ENCODE measurements at places on chromosomes 6 and 20.

DNA sequence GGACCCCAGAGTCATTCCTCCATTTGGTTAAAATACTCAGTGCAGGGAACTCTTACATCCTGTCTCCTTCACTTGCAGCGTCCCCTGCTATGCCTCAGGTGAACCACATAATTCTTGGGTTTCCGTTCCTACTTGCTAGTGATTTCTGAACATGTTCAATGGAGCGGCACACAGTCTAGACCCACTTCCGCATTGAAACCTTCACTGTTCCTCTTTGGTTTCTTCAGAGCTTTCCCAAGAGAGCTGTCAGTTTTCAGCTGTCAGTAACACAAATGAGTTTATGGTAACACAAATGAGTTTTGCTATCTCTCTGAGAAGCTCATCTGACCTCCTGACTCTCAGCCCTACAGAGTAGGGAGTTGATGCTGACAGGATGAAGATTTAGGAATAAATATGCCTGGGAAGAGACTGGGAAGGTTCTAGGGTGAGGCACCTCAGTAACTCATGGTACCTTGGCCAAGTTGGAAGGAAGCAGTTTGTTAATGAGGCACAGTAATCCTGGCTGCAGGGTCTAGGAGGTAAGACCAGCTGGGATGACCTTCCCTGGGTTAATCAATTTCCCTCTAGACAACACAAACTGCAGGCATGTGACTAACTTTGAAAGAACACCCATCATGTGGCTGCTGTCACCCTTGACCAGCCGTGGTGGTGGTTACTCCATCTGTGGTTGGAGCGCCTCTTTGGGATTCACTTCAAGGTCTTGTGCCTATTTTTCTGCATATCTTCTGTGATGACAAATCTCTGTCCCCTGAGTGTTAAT, 5.4 kb downstream of the SYS1 start:
- no peak for DNase-seq

GRCh38 chr20:46799781-46800408, 90.4 kb downstream of the SLC2A10 start:
- no peak for DNase-seq

- DNase-seq = no peak
Observed at GRCh38 chr6:119096721-119097565, 18.5 kb upstream of the FAM184A start.

DNA sequence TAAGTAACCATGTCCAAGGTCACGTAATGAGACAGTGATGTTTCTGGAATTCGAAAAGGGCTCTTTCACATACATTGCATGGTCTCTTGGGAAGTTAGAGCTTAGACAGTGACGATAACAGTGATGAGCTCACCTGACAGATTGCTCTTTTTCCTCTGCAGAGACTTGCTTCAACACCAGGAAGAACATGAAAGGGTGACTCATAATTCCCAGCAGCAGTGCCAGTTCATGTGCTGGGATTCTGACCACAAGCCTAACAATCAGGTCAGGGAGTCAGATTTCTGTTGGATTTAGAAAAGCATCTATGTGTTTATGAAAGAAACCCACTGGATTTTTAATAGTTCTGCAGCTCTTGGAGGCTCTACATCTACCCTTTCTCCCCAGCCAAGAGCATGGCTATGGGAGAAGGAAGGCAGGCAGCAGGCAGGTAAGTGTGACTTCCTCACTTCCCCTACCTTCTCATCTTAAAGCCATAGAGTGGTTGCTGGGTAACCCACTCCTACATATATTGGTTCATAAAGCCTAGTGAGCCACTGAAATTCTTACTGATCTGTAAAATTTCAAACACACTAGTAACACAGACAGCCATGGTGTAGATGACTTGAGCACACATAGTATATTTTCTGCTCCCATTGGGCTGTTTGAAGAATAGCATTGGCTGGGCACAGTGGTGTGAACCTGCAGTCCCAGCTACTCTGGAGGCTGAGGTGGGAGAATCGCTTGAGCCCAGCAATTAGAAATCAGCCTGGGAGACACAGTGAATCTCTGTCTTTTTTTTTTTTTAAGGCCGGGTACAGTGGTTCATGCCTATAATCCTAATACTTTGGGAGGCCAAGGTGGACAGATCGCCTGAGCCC, 44.4 kb upstream of the LOC128125822 start:
- no peak for DNase-seq

GRCh38 chr6:141877275-141877983, 255.3 kb upstream of the GJE1 start:
- no peak for DNase-seq

DNA sequence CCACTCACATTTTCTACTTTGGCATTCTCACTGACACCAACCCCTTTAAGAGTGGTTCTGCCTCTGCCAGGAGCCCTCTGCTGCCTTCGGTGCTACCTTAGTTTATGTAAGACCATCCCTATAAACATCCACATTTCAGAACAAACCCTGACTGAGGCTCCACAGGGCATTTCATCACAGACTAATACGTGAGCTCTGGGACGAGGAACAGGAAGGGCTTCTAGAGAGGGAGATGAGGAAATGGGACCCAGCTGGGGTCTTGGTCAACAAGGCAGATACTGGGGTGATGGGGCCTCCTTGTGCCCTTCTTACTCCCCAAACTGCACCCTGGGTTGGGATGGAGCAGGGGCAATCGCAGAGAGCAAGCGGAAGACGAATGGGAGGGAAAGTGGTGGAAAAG, 86.5 kb upstream of the FYN start:
- DNase-seq = no peak

DNA sequence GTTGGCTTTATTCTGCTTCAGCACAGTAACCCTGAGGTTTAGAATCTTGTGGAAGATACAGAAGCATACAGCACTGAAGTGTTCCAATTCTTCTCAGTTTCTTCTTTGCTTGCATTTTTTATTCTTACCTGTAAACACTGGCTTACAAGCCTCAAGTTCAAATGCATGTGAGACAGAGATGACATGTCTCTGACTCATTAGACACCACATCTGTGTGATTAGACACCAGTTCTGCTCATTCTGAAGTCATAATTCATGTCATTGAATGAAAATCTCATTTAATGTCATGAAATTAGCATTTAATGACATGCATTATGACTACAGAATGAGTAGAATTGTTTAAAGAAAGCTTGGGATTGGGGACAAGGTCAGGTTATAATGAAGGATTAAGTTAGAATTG, 5.8 kb downstream of the GZF1 start:
- DNase-seq = no peak

DNA sequence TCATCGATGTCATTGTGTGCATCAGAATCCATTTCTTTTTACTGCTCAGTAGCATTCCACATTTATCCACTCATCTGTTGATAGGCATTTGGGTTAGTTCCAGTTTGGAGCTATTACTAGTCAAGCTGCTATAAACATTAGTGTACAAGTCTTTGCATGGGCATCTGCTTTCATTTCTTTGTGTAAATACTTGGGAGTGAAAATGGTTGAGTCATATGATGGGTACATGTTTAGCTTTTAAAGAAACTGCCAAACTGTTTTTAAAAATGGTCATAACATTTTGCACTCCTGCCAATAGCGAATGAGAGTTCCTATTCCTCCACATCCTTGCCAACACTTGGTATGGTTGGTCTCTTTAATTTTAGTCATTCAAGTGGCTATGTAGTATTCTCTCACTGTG, 21.2 kb upstream of the SLC22A2 start:
- DNase-seq = no peak

GRCh38 chr6:63319939-63320338, at the start of gene LGSN:
TSS of gene LGSN (minus strand) at chr6:63319983. CDS start at chr6:63319943, 40 bp downstream.
- no peak for DNase-seq

DNA sequence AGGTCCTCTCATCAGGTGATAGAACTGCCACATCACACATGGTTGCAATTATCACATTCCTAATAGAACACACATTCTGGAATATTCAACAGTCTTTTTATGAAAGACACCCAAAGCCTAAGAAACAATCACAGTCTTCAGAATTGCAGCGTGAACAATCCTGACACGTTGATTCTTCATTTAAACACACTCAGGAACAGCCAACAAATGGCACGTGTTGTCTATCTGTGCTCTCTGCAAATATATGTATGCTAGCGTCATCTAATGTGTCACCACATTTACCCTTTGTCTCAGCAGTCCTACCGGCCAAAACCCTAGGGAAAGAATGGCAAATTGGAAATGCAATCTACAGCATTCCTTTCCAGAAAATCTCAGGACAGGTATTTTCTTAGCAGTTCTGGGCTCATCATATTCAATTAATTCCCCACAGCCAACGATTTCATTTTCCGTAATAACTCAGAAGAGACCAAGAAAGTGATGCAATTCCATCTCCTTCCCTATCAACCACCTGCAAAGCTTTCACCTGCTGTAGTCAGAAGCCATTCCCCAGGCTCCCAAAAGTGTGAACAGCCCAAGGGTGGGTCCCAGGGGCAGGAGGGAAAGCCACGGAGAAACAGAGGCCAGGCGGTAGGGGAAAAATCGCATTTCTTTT, 280.3 kb upstream of the JARID2 start:
- DNase-seq = no peak

GRCh38 chr6:117687021-117687648, 11.9 kb downstream of the NUS1 start:
- no peak for DNase-seq

GRCh38 chr6:158626360-158627167, 18.0 kb downstream of the DYNLT1 start:
- no peak for DNase-seq

GRCh38 chr6:158500016-158500735, 59.7 kb upstream of the TMEM181 start:
- no peak for DNase-seq

- no peak for DNase-seq
Observed at GRCh38 chr6:13776602-13777001, 37.8 kb downstream of the MCUR1 start.

DNA sequence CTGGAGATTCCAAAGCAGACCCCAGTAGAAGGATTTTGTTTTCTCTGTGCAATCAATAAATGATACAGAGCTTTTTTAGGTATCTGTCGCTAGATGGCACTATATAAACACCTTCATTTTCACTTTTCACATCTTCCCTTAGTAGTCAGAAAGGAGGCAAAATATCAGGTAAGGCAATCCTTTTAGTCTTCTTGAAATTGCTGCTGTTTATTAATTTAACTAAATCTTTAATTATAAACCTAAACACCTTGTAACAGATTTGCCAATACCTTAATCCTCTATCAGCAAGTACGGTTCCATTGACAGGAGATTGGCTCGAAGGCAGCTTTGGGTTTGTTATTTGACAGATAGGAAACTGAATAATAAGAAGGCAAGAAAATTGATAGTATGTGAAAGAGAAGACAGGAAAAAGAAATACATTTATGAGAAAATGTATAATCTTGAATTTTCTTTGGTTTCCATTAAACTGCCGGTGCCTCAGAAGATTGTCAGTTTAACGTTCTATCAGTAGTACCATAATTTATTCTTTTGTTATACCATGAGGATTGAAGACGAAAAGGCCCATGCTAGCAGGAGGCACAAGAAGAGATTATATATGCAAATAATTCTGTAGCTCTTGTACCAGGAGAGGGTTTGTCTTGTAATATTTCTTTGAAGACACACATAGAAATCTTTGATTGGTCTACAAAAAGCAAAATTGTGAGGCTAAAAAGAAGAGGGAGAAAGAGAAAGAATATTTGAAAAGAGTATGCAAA, 23.5 kb upstream of the IBTK start:
- DNase-seq = peak; percentile 39

- no peak for DNase-seq
Observed at GRCh38 chr6:55825402-55826051, 49.9 kb downstream of the BMP5 start.

GRCh38 chr6:106197441-106197840, 111.3 kb downstream of the PRDM1 start:
- no peak for DNase-seq

DNA sequence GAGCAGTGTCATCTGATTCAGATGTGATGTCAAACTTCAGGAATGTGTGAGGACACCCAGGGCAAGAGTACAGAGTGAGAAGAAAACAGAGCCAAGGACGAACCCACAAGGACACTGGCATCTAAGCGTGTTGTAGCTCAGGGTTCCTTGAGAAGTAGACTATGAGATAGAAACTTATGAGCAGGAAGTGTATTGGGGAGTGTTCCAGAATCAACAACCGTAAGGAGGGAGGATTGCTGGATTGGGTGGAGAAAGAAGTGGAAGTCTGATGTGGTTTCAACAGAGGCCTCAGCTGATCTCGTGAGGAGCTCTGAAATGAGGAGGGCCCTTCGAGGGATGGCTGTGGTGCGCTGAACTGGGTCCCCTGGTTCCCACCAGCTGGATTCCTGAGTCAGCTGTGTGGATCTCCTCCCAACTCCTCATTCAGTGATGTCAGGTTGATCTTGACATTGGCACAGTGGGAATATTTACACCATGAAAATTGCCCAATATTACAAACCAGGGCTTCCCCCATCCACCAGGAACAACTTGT, 25.7 kb upstream of the IGF2R start:
- DNase-seq = no peak

DNA sequence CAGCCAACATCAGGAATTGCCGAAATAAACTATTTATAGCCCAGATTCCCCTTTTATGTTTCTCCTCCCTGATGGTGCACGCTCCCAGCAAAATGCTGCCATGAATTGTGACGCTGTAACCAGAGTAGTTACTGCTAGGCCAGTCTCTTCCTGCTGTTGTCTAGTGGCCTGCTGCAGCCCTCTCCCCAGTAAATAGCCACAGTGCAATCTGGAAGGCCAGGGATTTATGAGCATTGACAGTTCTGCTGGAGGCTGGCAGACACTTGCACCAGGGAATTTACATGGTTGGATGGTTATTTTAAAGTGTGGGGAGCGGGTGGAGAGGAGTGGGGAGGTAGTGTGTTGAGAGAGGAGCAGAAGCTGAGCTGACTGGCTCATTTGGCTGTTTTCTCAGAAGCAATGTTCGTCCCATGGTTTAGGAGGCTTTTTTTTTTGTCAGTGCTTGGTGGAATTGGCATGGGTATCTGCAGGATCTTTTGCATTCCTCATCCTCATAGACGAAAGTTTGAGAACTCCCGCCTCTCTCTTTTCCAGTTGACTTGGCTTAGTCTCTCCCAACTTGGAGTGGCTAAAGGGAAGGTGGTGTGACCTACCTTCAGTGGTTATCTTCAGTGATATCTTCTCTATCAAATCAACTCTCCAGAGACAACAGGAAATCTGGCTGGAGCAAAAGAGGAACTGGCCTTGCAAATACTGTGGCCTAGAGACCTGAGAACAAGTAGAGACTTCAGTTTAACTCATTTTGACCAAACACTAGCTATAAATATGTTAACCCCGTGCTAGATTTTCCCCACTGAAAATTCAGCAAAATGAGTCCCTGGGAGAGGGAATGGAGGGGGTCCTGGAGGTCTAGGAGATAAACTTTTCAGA, 99.3 kb upstream of the VSTM2L start:
- DNase-seq = peak; percentile 28

- peak; percentile 17 for DNase-seq
Observed at GRCh38 chr20:57656821-57657534, 36.8 kb upstream of the ZBP1 start.

DNA sequence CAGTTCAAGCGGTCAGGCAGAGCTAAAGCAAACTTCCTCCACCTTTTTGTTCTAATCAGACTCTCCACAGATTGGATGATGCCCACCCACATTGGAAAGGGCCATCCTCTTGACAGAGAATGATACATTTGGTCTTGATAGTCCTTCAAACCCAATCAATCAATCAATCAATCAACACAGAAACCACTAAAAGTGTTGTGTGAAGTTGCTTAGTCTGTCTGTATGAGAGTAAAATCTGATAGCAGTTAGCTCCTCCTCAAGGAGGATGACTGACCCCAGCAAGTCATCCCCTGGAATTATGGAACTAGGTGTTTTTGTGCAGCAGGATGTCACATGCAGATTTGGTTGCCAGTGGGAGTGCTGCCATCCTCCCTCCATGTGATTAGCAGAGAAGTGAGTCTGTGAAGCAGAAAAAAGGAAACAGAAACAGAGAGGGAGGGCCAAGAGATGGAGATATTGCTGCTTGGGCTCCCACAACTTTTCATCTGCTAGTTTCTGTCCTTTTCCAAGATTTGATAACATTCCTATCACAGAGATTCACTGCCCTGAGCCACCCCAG, 32.0 kb upstream of the SSTR4 start:
- no peak for DNase-seq

- no peak for DNase-seq
Observed at GRCh38 chr20:57389695-57390603, 1.2 kb upstream of the RBM38 start.
